ENCODE measurements at places on chromosomes 4 and X.

DNA sequence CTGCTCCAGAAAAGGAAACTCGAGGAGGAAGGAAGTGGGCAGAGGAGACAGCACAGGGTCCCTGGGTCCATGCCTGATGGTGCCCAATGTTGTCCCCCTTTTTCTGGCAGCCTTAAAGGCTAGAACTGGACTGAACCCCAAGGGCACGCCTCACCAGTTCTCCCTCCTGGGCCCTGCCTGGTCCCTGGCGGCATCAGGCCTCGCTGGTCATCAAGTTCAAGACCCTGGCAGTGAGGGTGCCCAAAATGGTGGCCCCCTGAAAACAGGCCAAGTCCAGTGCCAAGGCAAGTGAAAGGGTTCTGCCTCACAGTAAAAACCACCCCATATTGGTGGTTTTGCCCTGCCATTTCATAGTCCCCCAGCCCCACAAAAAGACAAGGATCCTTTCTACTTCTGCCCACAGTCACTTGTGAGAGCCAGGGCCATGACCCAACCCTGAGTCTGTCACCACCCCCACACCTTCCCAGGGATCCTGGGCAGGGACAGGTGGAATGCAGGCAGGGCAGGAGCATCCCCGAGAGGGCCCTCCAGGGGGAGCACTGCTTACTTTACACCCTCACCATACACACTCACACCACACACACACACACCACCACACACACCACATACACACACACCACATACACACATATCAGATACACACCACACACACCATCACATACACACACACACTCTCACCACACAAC, 107.6 kb downstream of the DCTD start:
- DNase-seq = no peak

DNA sequence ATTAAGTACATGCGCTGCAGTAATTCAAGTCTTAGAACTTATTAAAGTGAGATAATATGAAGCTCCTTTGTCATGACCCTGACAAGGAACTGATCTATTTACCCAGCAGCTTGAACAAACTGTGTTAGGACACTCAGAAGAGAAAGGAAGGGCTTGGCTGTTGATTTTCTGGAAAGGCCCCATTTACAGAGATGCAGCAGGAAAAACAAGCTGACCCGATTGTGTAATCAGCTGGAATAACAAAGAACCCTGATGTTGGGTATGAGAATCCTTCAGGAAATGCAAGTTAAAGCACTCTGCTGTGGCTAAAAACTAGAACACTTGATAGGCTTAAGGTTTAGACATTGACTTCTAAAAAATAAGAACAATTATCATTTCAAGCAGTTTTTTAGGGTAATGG, 64.8 kb downstream of the TBC1D9 start:
- no peak for DNase-seq

- DNase-seq = no peak
These were observed 32.9 kb upstream of the CYBB start for GRCh38 chrX:37746951-37747350.

GRCh38 chrX:39874202-39874816, 223.4 kb downstream of the BCOR start:
- DNase-seq = peak; percentile 95

DNA sequence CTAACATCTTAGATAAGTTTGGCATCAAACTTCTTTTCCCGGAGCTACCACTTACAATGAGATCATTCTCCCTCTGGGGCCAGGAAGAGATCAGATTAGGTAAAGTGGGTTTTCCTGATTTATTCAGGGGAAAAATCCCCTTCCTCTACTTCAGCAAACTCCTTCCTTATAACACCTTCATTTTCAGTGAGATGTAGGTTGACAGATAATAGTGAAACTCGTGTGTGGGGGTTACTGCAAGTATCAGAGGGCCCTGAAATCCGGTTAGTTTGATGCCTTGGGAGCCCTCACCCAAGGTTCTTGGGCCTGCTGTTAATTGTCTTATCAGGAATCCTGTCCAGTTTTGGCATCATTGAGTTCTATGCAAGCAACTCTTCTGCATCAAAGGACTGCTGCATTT, 10.8 kb downstream of the FTHL17 start:
- DNase-seq = peak; percentile 47

GRCh38 chr4:40363382-40363920, 28.3 kb downstream of the CHRNA9 start:
- DNase-seq = no peak

- no peak for DNase-seq
These were observed 35.6 kb upstream of the SFRP2 start for GRCh38 chr4:153824501-153824900.

- DNase-seq = no peak
These were observed 52.6 kb upstream of the ATP8A1 start for GRCh38 chr4:42709392-42710065.

- peak; percentile 9 for DNase-seq
These were observed 33.8 kb upstream of the FGFBP2 start for GRCh38 chr4:15996773-15997172.

DNA sequence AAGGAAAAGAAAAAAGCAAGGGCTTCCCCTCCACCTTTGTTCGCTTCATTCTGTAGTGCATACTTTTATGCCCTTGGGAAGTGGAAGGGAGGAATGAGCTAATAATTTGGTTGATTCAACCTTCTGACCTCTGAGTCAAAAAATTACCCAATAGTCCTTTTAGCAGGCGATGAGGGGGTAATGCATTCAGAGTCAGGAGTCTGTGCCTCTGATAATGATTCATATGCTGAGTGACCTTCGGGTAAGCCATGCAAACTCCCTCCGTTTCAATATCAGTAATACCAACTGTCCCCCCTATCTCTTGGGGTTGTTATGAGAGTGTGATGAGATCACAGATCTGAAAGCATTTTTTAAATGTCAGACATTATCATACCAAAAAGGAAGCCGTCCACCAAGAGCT, 41.6 kb upstream of the ACSL4 start:
- peak; percentile 73 for DNase-seq

DNA sequence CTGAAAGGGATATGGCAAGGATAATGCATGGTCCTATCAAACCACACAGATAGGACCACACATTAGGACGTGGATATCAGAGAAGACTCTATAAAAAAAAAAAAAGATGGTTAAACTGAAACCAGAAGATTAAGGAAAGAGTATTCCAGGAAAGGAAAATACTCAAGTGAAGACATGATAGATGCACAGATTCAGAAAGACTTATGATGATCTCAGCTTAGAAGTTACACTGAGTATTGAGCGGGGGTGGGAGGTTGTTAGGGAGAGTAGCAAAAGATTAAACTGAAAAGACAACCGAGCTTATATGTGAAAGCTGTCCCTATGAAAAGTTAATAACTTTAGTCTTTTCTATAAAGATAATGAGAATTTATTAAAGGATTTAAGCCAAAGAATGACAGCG, 211.0 kb upstream of the EMCN start:
- no peak for DNase-seq

- no peak for DNase-seq
These were observed 84.8 kb downstream of the STOX2 start for GRCh38 chr4:183989931-183990330.

DNA sequence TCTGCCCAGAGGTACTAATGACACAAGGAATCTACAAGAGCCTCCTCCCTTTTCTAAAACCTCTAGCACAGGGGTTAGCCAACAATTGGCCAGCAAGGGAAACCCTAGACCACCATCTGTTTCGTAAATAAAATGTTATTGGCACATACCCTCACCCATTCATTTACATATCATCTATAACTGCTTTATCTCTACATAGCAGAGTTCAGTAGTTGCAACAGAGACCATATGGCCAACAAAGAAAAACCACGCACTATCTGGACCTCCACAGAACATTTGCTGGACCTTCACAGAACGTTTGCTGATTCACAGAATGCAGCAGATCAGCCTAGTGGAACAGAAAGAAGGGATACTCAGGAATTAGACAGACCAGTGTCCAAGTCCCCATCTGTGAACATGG, 9.4 kb downstream of the SLC2A9 start:
- DNase-seq = no peak

DNA sequence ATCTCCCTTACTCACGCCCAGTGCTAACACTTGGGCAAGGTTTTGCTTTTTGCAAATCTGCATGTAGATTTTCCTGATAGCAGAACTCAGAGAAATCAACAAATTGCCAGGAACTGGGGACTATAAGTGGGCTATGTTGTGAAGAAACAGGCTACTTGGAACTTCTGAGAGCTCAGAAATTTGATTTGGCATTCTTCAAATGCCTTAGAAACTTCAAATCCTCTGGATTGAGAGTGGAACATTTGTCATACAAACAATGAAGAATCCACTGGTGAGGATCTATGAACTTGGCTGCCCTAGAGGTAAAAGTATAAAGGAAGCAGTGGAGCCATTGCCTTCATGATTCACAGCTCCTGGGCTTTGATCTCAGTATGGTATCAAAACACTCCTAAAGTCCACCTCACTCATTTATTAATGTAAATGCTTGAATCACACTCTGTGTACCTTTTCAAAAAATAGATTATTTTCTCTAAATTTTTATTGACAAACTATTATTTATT, 126.0 kb downstream of the GLRA3 start:
- DNase-seq = no peak

GRCh38 chrX:10356979-10357378, 200.2 kb downstream of the CLCN4 start:
- no peak for DNase-seq

GRCh38 chrX:133677123-133678063, 262.1 kb upstream of the GPC4 start:
- DNase-seq = no peak

- no peak for DNase-seq
These were observed 158.8 kb downstream of the TECRL start for GRCh38 chr4:64250488-64250887.

- DNase-seq = no peak
These were observed 1.7 kb upstream of the KCNE5 start for GRCh38 chrX:109626637-109627036.

- peak; percentile 2 for DNase-seq
These were observed 58.0 kb upstream of the CHRDL1 start for GRCh38 chrX:110853610-110854009.
